ENCODE measurements at places on chromosomes 7 and 10.

DNA sequence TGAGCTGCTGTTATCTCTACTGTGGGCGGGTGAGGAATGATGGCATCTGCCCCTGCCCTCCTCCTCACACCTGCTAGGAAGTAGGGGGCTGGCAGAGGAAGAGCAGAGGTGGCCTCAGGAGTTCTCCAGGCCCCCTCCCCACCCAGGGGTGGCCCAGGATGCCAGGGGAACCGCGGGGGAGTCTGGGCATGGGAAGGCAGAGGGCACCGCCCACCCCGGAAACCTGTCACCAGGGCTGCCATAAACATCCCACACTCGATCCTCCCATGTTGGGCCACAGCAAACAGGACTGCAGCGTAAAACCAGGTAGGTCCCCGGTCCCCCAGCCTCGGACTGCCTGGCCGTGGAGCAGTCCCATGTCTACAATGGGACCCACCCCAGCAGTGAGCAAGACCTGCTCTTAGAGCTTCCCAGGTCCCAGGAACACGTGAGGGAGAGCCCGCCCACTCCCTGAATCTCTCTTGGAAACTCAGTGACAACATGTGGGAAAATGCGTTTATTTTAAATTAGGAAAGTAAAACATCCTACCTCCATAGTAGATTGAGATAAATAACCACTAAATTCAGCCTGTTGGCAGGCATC, 23.4 kb downstream of the EBF3 start:
- DNase-seq = no peak

DNA sequence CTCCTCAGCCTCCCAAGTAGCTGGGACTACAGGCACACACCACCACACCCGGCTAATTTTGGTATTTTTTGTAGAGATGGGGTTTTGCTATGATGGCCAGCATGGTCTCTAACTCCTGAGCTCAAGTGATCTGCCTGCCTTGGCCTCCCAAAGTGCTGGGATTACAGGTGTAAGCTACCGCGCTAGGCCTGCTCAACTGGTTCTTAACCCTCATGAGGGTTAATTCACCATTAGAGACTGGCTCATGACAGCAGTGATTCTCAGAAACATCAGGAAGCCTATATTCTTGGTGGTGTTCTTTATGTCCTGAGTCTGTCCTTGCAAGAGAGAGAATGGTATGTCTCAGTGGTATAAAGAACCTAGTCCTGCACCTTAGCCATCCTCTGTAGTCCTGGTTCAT, 10.4 kb upstream of the NT5C2 start:
- no peak for DNase-seq

- DNase-seq = no peak
Measured at GRCh38 chr7:85587785-85588184, 400.9 kb upstream of the SEMA3D start.

GRCh38 chr10:34627741-34628140, 187.4 kb downstream of the PARD3 start:
- no peak for DNase-seq

GRCh38 chr7:138460649-138461607, 869 bp downstream of the TRIM24 start:
- DNase-seq = peak; percentile 45
